ENCODE measurements at places on chromosomes 11 and 22.

DNA sequence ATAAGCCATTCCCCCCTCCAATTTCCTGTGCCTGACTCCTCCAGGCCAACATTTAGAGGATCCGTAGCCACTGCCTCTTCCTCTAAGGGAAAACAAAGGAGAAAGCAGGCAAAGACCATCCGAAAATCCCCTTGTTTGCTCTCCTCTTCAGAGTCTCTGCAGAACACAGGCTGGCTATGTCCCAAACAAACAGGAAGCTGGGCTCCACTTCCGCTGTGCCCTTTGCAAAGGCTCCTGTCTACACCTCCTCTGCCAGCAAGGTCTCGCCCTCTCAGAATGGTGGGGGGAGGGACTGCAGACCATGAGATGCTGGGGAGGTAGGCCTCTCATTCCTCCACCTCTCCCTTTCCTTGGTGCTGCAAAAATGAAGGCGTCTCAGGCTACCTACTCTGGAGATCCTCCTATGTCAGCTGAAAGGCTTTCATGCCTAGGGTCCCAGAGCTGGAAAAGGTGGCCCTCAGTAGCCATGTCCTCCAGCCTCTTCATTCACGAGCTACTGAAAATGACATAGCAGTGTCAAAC is 596.2 kb downstream of the BUD13 start:
- DNase-seq: no peak

- no peak for DNase-seq
Measured at GRCh38 chr11:14784230-14784629, 107.8 kb downstream of the CYP2R1 start.

DNA sequence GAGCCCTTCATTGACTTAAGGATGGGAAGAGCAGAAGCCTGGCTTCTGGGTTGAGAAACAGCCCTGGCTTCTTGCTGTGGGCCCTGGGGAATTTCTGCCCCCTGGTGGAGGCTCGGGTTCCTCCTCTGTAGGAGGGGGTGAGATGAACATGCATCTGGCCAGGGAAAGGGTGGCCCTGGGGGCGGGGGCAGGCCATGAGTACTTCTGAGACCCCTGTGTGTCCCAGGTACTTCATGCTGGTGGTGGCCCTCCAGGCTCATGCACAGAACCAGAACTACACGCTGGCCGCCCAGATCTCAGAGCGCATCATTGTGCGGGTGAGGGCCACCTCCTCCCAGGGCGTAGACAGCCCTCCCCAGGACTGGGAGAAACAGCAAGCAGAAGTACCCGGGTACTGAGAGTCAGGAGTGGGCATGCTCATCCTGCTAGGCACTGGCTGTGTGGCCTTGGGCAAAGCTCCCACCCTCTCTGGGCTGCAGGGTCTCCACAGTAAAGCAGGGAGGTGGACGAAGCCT is 15.8 kb downstream of the TMEM258 start:
- DNase-seq: peak; percentile 81

DNA sequence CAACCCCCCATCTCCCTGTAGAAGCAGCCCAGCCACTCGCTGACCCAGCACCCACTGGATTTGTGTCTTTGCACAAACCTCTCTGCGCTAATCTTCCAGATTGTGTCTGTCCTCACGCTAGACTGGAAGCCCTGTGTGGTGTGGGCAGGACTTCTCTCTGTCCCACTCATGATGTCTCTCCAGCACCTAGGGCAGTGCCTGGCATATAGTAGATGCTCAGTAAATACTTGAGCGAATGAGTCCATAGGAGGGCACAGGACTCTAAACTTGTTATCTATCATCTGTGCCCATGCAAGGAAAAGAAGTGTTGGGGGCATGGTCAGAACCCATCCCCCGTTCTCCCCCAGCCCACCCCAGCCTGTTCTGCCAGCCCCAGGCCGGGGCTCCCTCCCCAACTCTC is 22.9 kb downstream of the RPL3 start:
- DNase-seq: no peak

DNA sequence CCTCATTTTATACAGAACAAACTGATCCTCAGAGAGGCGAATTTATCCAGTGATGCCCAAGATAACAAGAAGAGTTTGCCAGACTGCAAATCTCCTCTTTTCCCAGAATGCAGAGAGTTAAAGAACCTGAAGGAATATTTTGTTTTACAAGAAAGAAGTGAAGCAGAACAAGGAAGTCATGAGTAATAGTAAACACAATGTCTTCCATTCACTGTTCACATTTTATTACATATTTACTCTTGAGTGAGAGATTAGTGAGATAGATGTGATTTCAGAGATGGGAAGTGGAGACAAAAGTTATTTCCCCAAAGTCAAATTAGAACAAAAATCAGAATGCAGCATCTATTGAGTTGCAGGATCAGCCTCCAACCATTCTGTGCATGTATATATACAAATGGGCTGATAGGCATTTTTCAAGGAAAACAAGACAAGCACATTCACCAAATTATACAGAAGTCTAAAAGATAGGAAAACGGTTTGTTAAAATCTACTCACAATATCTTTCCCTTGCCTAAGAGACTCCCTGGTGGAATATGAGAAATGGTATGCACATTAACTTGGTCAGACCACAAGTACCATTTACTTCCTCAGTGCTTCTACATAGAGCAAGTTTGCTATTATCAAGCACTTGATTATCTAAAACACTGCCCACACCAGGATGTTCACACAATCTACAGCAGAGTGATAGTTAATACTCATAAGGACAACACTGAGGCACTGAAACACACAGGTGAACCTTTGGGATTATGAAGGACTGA is 12.0 kb downstream of the GUCY1A2 start:
- no peak for DNase-seq

DNA sequence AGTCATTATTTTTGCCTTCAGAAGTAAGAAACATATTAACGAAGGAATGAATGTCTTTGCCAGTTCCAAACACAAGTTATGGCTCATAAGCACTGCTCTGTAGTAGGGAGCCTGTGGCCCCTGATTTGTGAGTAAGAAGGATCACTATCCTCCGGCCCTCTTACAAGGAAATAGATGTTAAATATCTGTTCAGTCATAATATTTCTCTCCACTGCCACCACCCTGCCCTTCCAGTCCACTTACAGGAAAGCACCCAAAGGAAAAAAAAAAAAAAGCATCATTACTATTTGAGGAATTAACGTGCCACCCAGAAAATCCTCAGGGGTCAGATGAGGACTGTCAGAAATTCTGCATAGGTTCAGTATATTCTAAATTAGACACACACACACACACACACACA is 123.4 kb downstream of the ETS1 start:
- DNase-seq: no peak

DNA sequence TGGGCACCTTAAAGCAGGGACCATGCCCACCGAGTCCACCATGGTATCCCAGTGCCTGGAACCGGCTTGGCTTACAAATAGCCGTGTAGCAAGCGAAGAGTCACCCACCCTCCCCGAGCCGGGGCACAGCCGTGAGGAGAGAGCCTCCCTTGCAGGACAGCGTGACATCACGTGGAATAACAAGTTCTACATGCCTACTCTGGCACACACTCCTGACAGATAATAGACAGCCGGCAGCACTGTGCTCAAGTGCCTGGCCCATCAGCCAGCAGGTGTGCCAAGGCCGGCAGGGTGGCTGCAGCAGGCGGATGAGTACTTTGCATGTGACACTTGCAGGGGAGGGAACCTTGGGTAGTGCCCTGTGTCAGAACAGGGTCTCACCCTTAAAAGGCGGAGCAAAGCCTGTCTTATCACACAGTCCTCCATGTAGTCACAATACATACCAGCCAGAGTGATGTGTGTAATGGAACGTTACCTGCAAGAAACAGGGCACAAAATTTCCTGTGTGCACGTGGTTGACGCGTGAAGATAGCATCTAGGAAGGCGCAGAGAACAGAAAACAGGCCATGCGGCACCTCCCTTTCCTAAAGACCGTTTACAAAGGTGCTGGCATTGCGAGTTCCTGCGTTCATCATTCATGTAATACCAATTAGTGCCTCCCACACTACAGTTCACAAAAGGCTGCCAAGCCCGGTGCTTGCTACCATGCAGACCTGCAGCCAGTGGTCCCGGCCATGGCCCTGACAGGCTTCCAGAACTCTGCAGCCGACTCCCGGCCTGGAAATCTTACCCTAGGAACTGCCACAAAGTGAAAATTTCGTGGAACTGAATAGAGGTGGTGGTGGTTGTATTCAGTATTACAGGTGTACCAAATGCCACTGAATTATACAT is 16.4 kb downstream of the TOM1 start:
- no peak for DNase-seq

DNA sequence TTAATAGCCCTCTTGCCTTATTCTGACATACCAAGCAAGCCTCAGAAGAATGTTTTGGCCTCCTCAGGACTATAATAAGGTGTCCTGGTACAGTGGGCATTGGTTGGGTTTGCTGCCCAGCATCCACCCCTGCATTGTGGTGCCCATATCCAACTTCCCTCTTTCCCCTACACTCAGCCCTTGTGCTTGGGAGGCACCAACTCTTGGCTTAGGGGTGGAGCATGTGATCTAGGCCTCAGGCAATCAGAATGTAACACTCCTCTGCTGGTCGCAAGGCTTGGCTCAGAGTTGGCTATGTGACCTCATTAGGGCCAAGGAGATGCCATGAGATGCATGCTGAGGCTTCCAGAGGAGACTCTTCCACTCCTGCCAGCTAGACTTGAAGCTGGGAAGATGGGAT is 123.0 kb downstream of the CSNK2A3 start:
- no peak for DNase-seq

GRCh38 chr22:39924286-39924685 is 23.4 kb downstream of the GRAP2 start:
- DNase-seq: no peak

GRCh38 chr11:121932646-121933185 is 183.3 kb downstream of the BLID start:
- no peak for DNase-seq

DNA sequence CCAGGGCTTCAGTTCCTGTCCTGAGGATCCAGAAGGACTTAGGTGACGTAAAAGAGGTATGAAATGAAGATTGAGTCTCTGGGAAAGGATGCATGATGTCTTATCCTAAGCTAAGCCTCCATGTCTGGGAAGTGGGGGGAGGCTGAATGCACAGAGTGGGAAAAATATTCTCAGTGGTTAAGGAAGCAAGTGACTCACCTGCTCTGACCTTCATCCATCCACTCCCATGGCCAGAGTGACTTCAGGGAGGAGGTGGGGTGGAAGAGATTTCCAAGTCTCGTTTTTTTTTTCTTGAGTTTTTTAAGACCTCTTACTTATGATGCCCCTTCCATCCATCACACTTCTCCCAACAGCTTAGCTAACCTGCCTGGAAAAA is 32.5 kb upstream of the POLD3 start:
- no peak for DNase-seq

DNA sequence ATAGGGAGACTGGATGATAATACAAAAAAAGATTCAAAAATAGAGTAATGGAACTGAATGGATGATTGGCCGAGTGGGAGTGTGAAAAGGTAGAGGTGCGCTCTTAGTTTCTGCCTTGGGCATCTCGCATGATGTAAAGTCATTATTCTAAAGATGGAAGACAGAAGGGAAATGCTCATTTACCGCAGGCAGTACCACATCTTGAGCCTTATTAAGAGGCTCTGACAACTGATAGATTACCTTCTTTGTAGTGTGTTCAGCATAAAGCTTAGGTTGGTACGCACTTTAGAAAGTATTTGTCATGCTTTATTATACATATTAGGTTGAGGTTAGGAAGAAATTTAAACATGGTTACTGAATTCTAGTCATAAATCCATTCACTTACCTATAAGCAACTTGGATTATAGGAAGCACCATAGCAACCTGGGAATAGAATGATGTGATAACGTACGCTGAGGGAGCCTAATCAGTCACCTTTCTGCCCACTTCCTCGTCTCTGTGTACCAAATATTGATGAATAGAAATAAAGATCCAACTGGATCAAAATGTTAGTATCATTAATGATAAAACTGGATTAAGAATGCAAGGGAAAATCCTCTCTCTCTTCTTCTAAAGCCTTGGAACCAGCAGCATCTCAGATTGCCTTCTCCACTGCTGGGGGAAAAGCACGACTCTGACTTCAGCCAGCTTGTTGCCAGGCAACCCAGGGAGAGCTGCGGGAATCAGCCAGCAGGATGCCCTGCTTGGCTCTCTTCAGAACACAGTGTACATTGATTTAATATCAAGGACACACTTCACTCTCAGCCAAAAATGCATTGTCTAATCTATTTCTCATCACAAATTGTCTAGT is 29.0 kb upstream of the VWA5A start:
- DNase-seq: peak; percentile 51

GRCh38 chr22:49946612-49947295 is 13.8 kb upstream of the PIM3 start:
- peak; percentile 39 for DNase-seq

DNA sequence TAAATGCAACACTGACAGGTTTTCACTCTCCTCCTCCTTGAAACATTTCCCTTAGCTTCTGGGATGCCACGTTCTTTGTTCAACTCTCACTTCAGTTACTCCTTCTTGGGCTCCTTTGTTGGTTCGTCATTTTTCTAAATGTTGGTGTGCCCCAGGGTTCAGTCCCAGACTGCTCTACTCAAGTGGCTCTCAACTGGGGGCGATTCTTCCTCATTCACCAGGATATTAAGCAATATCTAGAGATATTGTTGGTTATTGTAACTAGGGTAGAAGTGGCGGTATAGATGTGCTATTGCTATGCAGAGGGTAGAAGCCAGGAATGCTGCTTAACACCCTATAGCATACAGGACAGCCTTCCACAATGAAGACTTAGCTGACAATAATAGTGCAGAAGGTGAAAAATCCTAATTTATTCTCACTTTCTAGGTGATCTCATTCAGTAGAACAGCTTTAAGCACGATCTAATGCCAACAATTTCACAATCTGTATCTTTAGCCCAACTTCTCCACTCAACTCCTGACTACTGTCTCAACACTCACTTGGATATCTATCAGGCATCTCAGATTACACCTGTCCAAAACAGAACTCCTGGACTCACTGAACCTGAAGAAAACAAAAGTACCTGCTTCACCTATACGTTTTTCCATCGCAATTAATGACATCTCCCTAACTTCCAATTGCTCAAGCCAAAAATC is 4.6 kb downstream of the NUP160 start:
- no peak for DNase-seq

DNA sequence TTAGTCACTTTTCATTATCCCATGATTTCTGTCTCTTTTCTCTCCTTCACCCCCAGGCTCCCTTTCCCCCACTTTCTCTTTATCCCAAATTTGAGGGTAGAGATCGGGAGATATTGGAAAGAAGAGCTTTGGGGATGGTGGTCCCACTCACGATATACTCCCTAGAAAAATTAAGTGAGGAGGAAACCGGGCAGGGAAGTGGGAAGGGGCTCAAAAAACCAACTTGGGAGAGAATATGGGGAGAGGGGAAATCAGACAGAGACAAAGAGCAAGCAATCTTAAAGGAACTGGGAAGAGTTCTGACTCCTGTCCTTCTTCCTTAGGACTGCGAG is 941 bp upstream of the DCHS1 start:
- DNase-seq: no peak

DNA sequence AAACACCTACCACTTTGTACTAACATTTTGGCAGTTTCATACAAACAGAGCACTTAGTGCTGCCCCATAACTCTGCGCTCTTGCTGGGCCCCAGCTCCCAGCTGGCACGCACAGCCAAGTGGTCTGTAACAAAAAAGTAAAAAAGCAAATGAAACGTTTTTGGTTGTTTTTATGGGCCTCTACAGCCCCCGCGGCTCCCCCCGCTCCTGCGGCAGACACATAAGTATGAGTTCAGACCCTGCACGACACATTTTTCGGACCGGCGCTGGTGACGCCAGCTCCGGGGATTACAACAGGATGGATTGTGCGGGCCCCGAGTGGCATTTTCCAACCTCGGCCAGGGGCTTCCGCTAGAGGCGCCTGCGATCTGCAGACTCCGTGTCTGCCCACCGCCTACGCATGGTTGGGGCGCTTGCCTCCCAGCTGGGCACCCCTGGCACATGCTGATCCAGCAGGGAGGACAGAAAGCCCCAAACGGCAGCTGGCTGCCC is 418.2 kb downstream of the SOX6 start:
- DNase-seq: no peak

All from astrocyte of the hippocampus (primary cell).